Neuronal stem cell (in vitro differentiated cells): ENCODE measurements at places on chromosomes 1 and 21.

- no peak for DNase-seq
Observed at GRCh38 chr1:166952002-166952746, 23.2 kb downstream of the ILDR2 start.

DNA sequence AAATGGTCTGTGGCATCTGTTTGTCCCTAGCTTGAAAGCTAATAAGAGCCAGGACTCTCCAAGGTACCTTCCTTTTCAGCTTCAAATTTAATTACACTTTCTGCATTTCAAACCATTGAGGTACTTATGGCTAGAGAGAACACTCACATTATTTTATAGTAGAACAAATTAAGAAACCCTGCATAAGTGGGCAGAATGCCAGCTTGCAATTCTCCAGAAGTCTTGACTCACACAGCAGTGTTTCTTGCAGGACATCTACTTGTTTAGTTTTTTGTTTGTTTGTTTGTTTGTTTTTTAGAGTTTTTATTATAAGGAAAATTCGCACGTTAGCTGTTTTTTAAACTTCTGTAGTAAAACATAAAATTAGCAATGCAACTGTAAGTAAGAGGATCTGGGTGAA is 397.2 kb downstream of the NEGR1 start:
- no peak for DNase-seq

DNA sequence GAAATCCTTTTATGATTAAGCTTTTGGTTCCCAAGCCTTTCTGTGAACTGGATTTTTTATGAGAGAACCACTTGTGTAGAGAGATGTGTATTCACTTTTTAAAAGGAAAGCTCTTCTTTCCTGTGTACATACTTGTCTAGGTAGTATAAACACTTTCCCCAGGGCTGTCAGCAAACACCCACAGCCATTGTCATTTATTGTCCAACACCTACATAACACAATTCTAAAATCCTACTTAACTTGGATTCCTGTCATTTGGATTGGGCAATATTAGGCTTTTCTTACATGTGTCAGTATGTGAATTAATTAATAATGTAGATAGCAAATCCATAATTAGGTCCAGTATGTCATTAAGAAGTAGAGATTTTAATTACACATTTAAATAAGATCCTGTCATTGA is 12.3 kb downstream of the DDX20 start:
- DNase-seq = no peak

- DNase-seq = no peak
Observed at GRCh38 chr1:8373125-8373524, 55.2 kb downstream of the SLC45A1 start.

DNA sequence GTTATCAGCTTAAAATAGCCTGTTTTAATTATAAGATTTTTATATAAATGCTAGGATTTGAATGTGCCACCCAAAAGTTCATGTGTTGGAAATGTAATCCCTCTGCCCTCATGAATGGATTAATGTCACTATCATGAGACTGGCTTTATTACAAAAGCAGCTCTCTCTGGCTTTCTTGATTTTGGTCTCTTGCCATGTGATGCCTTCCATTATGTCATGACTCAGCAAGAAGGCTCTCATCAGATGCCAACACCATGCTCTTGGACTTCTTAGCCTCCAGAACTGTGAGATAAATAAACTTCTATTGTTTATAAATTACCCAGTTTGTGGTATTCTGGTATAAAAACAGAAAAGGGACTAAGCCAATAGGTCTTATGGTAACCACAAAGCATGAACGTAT is 6.9 kb upstream of the PRSS38 start:
- no peak for DNase-seq

- DNase-seq = no peak
Observed at GRCh38 chr1:31372051-31372450, 825 bp downstream of the FABP3 start.

DNA sequence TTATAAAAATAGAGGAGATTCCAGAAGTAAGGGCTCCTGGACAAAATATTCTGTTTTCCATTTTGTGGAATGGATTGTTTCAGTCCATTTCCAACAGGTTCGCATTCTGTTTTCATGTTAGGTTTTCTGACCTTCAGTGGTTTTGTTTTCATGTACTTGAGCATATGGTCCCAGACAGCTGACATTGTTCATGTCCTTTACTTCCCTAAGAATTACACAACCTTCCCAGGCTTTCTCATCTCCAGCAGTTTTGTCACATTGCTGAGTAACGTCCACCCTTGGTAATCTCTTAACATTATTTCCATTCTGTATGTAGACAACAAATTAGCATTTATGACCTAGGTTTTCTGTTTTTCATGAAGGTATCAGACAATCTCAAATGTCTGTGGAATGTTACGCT is 21.0 kb upstream of the ERRFI1 start:
- DNase-seq = no peak

- no peak for DNase-seq
Observed at GRCh38 chr1:202143768-202144401, 652 bp downstream of the ARL8A start.

GRCh38 chr1:34378968-34379856 is 202.5 kb downstream of the C1orf94 start:
- no peak for DNase-seq

DNA sequence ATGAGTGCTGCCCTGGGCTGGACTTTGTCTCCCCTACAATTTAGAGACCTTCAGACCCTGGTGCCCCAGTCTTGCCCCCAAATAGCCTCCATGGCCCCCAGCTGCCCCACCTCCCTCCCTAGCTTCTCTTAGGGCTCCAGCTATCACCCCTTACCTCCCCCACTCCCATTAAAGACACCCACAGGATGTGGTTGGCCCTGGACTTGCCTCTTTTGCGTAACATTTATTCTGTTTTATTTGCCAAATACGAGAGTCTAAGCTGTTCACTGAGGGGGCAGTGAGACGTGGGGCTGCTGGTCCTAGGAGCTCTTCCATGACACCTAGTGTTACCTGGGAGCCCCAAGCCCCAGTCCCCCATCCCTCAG is 4.5 kb downstream of the ZC3H12A start:
- no peak for DNase-seq

- DNase-seq = no peak
Observed at GRCh38 chr1:28306301-28306949, 22.4 kb upstream of the MED18 start.

DNA sequence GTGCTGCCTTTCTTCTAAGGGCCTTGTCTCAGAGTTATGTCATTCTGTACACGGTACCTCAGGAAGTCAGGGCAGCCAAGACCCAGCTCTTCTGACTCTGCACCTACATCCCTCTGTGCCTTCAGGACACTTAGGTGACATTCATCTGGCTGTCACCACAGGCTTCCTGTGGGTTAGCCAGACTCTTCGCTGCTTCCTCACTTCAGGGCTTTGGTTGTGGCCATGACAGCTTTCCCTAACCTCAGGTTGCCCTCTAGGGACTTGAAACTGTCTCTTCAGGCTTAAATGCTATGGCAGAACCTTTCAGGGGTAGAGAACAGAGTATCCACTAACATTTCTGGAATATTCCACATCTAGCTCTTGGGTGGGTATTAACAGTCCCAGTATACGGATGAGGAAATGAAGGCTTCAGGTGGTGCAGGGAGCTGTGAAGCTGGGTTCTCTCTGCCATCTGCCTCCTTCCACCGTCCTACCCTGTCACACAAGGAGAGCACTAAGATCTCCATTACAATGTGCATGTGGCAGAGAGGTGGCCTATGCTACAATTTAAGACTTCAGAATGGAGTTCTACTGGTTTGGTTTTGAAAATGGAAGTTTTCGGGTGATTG is 9.9 kb downstream of the TSSK3 start:
- DNase-seq = no peak

- peak; percentile 14 for DNase-seq
Observed at GRCh38 chr1:5718831-5719632, 273.2 kb downstream of the NPHP4 start.

DNA sequence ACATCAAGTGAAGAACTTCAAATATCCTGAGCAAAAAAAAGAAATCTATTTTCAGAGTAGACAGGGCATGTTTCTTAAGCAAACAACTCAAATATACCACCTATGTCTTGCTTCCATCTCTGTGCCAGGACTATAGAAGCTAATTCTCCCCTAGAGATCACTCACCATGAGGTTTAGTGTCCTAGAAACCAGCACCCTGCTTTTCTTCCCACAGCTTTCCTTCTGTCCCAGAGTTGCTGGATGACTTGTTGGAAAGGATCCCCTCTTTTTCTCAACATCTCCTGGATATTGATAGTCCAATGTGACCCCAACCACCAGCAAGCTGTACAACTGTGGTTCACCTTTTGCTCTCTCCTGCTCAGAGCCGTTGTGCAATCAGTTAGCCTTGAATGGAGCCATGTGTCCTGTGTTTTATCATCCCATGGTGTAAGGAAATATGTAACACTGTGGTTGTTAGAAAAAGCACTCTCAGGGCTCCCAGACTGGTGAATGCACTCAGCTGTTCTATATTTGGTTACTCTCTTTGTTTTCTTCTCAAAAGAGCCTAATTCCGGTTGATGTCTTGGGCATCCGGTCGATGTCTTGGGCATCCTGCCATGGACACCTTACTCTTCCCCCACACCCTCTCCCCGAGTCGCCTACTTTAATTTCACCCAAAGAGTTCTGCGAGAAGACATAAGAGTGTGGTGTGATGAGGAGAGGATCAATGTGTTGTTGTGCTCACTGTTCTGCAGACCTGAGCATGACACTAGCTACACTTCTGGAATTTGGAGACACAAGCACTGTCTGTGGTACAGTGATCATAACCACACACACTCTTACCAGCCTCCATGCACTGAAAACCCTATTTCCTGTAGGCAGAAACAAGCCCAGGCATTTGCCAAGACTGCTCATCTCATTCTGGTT is 1.7 kb downstream of the TNFSF4 start:
- DNase-seq = no peak

DNA sequence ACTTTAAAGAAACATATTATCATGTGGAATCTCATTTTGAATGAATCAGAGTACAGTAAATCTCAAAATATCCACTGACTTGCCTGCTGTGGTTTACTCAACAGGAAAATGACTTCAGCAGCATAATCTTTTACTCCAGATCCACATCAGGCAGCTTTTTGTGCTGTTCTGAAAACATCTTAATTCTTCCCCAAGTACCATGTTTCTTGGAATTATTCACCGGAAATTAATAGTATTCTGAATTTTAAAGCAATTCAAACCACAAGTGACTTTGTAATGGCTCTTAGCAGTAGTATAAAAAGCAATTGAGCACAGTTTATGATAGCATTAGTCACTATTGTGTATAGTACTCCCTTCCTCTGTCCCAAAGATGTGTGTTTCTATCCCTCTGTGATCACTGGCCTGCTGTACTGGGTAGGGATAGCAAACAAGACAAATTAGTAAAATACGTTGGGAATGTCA is 64.2 kb upstream of the ERRFI1 start:
- DNase-seq = no peak

- DNase-seq = peak; percentile 5
Observed at GRCh38 chr1:108503062-108503733, 53.1 kb downstream of the NBPF6 start.

DNA sequence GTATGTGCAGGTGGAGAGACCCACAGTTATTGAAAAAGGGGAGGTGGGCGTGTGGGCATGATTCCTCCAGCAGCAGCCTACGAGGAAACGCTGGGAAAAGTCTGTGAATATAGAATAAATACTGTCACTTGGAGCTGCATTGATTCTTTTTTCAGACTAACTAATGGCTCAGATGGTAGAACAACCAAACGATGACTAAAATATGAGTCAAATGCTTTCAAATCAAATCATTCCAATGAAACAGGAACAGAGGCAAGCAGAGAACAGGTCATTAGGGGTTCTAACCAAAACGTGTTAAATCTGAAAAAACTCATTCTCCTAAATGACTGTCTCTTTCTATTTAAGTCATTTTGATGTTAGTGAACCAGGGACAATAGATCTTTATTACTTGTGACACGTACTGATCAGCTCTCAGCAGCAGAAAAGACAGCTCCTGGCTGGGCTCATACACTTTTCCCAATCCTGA is 35.1 kb upstream of the SEC16B start:
- DNase-seq = no peak

- DNase-seq = no peak
Observed at GRCh38 chr1:174954671-174955669, 44.8 kb upstream of the CACYBP start.

- DNase-seq = no peak
Observed at GRCh38 chr1:101200513-101200912, 36.3 kb upstream of the S1PR1 start.

GRCh38 chr1:85998105-85998855 is 158.3 kb downstream of the COL24A1 start:
- DNase-seq = no peak

DNA sequence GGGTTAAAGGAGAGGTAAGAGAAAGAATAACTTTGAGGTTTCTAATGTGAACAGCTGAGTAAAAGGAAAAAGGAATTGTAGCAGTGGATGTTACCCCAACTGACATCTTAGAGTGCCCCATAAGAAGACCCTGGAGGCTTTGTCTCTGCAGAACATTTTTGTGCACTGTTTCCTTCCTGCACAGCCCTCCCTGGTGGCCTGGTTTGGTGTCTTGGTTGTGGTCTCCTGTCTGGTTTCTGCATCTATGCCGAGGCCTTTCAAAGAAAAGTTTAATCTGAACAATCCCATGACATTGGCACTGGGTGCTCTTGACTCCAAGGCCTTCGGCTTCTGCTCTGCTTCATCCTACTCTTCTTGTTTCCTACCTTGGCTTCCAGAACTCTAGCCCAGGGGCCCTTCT is 57.8 kb downstream of the RHOU start:
- no peak for DNase-seq

- DNase-seq = no peak
Observed at GRCh38 chr1:211811126-211811525, 19.4 kb downstream of the LPGAT1 start.

DNA sequence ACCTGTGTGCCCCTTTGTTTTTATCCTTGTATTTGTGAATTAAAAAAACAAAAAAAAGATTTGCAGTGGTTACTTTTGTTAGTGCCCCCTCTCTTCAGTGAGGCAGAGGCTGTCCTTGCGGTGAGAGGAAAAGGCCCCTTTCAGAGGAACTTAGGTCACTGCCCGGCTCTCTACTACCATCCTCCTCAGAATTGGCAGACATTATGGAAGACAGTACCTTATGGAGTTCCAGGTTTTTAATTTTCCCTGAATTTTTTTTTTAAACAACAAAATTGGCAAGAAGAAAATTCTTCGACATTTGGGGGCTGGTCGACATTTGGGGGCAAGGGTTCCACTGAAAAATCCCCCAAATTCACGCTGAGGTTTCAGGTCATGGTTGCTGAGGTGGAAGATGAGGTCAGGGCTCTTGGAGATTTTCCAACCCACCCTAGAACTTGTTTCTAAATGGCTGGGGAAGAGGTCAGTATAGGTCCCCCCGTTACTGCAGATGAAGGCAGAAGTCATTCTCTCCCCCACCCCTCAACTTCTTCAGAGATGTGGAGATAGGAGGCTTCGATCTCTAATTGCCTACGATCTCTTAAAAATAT is 5.3 kb downstream of the RXFP4 start:
- no peak for DNase-seq

- DNase-seq = no peak
Observed at GRCh38 chr1:210001751-210002150, 63.7 kb downstream of the SYT14 start.

DNA sequence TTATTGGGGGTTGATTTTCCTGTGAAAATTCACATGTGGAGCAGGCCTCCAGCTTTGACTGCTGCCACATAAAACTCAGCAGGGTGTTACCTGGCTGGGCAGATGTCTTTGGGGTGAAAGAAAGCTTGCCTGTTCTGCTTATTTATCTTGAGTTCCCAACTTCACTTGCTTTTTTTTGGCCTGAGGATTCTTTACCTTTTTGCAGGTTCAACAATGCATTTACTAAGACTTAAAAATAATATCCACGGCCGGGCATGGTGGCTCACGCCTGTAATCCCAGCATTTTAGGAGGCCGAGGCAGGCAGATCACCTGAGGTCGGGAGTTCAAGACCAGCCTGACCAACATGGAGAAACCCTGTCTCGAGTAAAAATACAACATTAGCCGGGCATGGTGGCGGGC is 509.1 kb downstream of the KIF26B start:
- DNase-seq = no peak
